ENCODE measurements at places on chromosomes 16 and 17. TPM values are rescaled to one million over a fixed set of nuclear protein-coding genes. Genes with fewer than 3 reads are reported as not detected.

- H3K27ac ChIP-seq: no peak overlapping the region
- H3K4me3 ChIP-seq: no peak overlapping the region
- H3K4me1 ChIP-seq: peaks cover 58% of the 10 kb centered on the region
- H3K36me3 ChIP-seq: no peaks in the 10 kb centered on the region
Observed at GRCh38 chr16:3865241-3865640, 15.3 kb downstream of the CREBBP start.

BRICD5 gene
- 31.2 TPM for total RNA-seq

DNA sequence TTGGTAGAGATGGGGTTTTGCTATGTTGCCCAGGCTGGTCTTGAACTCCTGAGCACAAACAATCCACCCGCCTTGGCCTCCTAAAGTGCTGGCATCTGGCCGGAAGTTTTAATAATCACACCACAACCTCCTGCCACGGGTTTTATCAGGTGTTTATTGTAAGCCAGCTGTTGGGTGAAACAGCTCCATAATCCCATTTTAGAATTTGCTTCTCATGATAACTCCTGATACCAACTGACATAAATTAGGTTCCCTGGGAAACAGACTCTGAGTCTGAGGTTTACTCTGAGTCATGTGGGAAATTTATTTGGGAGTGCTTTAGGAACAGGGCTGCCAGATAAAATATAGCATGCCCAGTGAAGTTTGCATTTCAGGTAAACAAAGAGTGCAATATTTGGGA is 122.6 kb upstream of the MED13 start:
- H3K4me1 ChIP-seq: peaks cover 25% of the 10 kb centered on the region
- H3K27me3 ChIP-seq: no peaks in the 10 kb centered on the region
- no peak for DNase-seq
- H3K27ac ChIP-seq: no peak overlapping the region
- no peaks in the 10 kb centered on the region for H3K36me3 ChIP-seq

- peaks cover 14% of the 10 kb centered on the region for H3K36me3 ChIP-seq
- no peaks in the 10 kb centered on the region for H3K27me3 ChIP-seq
- peak overlapping the region; percentile 16 for H3K4me3 ChIP-seq
- peaks cover 22% of the 10 kb centered on the region for H3K4me1 ChIP-seq
Observed at GRCh38 chr17:21218101-21218500, 4.1 kb upstream of the TMEM11 start.

- H3K4me3 ChIP-seq: peak overlapping the region; percentile 5
- H3K27ac ChIP-seq: no peak overlapping the region
- no peak for DNase-seq
- H3K27me3 ChIP-seq: peaks cover 3% of the 10 kb centered on the region
- H3K36me3 ChIP-seq: no peaks in the 10 kb centered on the region
Observed at GRCh38 chr17:48110761-48111160, 3.2 kb downstream of the SNX11 start.

DNA sequence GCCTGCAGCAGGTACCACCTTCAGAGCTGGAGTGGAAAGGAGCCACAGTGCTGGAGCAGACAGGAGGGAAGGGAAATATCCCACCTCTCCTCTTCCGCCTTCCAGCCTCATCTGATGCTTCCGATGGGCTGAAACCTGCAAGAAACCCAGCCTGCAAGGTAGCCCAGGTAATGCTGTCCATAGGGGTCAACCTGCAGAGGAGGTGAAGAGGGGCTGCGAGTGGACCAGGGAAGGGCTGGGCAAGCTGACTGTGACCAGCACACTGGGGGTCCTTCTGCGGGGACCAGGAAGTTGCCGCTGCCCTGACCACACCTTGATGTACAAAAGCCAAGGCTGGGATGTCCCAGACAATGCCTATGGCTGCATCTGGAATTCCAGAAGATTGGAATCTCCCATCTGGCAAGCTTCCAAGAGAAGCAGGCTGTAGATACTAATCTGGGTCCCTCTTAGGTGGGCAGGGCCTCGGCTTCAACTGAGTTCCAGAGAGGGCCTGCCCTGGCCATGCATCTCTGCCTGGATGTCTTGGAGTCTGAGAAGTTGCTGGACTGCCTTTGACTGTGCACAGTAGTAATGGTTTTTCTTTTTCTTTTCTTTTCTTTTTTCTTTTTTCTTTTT is 5.8 kb downstream of the FOXL1 start:
- peaks cover 51% of the 10 kb centered on the region for H3K27me3 ChIP-seq
- no peak for DNase-seq
- H3K4me1 ChIP-seq: peaks cover 4% of the 10 kb centered on the region
- no peak overlapping the region for H3K4me3 ChIP-seq
- H3K36me3 ChIP-seq: no peaks in the 10 kb centered on the region

Data from neural crest cell (in vitro differentiated cells).